ENCODE measurements at places on chromosomes 11 and 22.

DNA sequence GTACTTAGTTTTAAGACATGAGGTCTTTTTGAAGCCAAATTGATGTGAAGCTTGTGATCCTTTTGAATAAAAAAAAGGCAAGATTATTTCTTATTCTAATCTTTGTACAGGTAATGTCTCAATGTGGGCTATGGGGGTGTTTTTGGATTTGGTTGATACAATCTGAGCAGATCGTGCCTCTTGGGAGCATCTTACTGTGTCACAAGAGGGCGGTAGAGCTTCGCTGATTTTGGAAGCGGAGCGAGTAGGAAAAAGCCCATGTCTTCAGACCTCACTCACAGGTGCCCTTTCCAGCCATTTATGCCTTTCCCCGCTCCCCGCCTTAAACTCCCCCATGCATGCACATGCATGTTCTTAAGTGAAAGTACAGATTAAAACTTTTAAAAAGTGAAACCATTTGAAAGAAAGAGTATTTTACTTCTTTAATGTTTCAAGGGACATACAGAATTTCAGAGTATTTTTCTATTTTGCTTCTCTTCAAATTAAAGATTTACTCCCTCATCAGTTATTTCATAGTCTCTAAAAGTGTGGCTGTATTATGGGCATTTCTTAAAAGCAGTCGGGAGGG lies 18.8 kb downstream of the DDX25 start:
- DNase-seq: peak; percentile 46

DNA sequence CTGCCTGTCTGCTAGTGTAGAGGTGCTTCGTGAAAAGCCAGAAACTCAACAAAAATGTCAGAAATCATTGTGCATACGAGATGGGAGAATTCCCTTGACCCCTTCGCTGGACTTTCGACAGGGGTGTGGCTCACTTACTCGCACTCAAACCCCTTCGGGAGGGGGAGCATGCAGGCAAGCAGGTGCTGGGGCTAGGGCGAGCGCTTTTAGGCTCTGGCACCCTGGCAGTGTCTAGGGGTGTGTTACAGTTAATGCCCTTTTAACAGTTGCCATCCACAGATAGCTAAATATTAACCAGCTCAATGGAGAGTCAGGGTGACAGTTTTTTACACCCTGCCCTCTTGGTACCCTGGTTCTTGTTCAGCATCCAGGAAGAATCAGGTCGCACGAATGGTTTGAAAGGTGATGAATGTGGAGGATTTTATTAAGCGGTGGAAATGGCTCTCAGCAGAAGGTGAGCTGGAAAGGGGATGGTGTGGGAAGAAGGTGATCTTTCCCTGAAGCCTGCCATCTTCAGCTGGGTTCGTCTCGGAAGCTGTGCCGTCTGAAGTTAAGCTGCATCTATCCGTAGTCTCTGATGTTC lies 59.6 kb upstream of the SHANK2 start:
- no peak for DNase-seq

GRCh38 chr11:9568854-9569587 lies 4.4 kb upstream of the WEE1 start:
- DNase-seq: peak; percentile 28

GRCh38 chr11:86484795-86485166 lies 110.1 kb downstream of the CCDC81 start:
- DNase-seq: no peak

DNA sequence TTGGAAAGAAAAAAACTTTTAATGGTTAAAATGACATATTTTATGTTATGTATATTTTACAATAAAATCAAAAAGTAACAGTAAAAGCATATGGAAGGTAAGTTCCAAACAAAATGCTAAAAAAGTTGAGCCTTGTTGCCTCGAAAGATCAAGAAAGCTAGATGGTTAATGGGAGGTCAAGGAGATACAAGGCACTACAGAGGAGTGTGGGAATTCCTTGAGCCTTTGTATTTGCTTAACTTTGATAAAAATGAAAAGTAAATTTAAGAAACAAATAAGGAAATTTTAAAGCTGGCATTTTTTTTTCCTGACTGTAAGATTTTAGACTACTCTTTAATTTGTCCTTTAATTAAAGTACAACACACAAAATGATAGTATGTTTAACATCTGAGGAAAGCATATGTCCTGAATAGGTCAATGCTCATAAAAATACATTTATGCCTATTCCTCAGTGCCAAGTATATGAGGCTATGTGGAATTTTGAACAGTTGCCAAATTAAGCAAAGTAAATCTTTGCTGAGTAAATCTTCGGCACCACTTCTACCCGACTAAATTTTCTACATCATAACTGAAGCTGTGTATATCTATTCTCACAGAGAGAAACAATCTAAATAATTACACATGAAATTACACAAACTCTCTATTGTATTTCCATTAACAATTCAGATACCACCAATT lies 108.8 kb downstream of the TTC28 start:
- DNase-seq: no peak

DNA sequence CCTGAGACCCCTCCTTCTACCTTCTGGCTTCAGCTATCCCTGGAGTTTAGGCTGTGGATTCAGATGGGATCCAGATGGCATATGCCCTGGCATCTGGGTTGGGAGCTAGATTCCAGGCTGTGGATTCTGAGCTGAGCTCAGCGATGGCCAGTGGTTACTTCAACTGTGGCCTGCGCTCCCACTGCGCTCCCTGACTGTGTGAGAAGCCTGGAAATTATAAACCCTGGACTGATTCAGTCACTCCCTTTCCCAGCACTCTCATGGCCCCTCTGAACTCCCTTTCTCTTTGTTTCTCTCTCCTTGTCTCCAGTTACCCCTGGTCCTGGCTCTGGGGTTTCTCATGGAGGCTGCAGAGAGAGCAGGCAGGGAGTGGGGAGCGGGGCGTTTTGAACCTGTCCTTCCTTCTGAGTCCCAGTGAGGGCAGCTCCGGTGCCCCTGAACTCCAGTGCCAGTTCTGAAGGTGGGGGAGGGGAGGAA lies 4.8 kb downstream of the ARHGEF17 start:
- no peak for DNase-seq

GRCh38 chr22:23110190-23110921 lies 31.4 kb downstream of the RSPH14 start:
- no peak for DNase-seq

DNA sequence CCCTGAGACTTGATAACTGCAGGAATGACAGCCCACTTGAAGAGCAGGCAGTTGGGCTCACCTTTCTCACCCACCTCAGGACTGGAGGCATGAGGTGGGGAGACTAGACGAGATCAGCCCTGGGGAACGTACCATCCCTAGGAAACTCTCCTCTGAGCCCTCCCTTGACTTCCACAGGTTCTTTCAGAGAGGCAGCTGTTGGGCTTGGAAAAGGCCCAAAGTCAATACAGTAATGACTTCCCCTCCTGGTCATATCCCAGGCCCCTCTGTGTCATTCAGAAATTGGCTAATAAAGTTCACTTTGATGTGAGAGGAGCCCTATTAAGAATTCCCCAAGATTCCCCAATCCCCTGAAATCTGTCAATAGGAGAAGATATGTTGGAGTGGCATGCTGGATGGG lies 5.8 kb upstream of the NECTIN1 start:
- no peak for DNase-seq

GRCh38 chr11:2400069-2400761 lies at the start of gene TSSC4:
Gene TSSC4 (plus strand): TSS chr11:2400750. CDS start chr11:2402634, 1,884 bp downstream.
- peak; percentile 93 for DNase-seq

- DNase-seq: peak; percentile 13
Observed at GRCh38 chr11:57513452-57513795, 2.1 kb downstream of the SLC43A1 start.

DNA sequence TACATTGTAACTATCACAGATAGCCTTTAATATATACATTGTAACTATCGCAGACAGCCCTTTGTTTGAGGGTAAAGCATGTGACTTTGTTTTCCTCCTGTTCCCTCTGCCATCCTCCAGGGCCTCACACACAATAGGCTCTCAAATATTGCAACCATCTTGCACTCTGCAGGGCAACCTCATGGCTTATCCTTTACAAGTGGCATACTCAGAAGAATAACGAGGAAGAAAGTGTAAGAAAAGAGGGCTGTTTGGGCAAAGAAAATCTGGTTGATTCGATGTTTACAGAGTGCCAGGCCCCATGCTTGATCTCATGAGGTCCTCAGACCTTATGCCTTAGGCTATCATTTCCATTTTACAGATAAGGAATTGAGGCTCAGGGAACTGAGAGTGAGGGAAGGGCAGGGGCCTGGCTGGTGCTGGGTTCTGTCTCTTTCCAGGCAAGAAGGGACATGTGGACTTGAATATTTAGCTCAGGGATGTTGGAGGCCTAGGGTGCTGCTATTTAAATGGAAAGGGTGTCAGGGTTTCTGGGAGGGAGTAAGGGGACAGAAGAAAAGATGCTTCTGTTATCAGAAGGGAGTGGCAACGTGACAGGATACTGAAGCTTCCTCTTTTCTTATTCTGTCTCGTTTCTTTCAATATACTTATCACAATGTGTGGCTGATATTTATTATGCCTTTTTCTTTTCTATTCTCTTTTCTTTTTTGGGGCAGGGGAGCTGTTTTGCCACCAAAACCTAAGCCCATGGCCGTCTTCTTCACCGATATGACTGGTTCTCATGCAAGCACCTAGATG lies 1.1 kb upstream of the SAMM50 start:
- DNase-seq: peak; percentile 13

- DNase-seq: no peak
Observed at GRCh38 chr11:44016546-44017442, 31.0 kb upstream of the ACCSL start.

DNA sequence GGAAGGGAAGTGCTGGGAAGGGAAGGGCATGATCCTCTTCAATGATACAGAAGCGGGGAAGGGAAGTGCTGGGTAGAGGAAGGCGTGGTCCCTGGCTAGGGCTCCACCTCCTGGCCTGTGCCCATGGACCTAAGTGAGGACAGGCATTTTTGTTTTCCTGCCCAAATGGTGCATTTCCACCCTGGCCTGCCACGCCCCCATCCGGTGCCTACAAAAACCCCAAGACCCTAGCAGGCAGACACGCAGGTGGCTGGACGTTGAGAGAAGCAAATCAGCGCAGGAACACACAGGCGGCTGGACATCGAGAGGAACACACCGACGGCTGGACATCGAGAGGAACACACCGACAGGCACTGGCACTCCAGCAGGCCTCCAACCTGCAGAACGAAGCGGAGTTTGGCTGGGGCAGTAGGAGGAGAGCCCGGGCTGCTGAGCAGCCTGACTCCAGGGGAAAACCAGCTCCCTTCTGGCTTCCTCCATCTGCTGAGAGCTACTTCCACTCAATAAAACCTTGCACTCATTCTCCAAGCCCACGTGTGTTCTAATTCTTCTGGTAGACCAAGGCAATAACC lies 628.3 kb downstream of the BUD13 start:
- DNase-seq: no peak

GRCh38 chr22:21938071-21938822 lies 14.4 kb downstream of the PPM1F start:
- DNase-seq: peak; percentile 90

DNA sequence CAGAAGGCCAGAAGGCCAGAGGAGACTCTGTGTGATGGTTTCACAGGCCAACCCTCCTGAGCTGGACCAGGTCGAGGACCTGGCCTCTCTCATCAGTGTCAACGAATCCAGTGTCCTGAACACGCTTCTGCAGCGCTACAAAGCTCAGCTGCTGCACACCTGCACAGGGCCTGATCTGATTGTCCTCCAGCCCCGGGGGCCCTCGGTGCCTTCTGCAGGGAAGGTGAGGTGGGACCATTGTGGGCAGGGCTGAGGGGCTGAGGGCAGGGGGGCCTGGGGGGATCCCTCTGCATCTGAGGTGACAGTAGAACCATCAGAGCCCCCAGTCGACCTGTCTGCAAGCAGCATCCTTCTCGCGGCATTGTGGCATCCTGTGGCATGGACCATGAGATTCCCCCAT lies 30.3 kb downstream of the MYO18B start:
- DNase-seq: no peak

- no peak for DNase-seq
Observed at GRCh38 chr11:44823006-44823405, 96.2 kb downstream of the TSPAN18 start.

GRCh38 chr11:104531894-104532293 lies 366.4 kb downstream of the CASP12 start:
- DNase-seq: peak; percentile 83

GRCh38 chr11:9840460-9841004 lies 176.7 kb downstream of the SWAP70 start:
- DNase-seq: no peak

- DNase-seq: no peak
Observed at GRCh38 chr11:120798854-120799253, 225.0 kb upstream of the TBCEL start.

- no peak for DNase-seq
Observed at GRCh38 chr22:29078869-29079207, 6.0 kb downstream of the KREMEN1 start.

- DNase-seq: no peak
Observed at GRCh38 chr11:44742508-44743246, 15.9 kb downstream of the TSPAN18 start.

- no peak for DNase-seq
Observed at GRCh38 chr11:133399294-133399693, 133.0 kb downstream of the OPCML start.

GRCh38 chr11:63769042-63769713 lies 603 bp upstream of the ZFTA start:
- no peak for DNase-seq

DNA sequence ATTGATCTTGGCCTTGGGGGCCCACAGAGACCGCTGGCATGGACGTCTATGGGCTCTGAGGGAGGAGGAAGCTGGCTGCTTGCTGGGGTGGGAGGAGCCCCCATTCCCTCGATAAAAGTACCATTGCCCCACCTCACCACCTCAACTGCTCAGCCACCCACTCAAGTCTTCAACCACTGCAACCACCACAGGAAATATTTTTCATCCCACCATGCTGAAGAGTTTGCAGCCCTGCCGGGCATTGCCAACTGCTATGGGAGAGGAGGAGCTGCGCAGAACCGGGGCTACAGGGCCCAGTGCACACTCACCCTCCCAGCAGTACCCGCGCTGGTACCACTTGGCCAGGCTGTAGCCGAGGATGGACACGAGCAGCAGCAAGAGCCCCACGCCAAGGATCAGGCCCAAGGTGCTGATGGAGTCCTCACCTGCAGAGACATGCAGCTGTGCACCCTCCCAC lies 29.2 kb downstream of the IL10RA start:
- DNase-seq: no peak

DNA sequence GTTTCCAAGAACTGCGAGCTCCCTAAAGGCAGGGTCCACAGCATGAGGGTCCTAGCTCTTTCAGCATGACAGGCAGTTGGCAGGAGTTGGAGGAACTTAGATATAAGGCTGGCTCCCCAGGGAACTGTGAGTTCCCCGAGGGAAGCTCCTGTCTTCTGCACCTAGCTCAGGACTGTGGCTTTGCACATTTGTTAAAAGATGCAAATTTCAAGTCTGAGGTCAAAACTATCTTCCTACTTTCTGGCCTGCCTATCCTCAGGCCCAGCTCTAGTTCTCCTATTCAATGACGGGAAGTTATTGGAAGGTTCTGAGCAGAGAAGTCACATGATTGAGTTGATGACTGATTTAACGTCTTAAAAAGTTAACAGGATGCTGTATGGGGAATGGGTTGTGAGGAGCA lies 11.7 kb upstream of the UCP3 start:
- DNase-seq: peak; percentile 11

DNA sequence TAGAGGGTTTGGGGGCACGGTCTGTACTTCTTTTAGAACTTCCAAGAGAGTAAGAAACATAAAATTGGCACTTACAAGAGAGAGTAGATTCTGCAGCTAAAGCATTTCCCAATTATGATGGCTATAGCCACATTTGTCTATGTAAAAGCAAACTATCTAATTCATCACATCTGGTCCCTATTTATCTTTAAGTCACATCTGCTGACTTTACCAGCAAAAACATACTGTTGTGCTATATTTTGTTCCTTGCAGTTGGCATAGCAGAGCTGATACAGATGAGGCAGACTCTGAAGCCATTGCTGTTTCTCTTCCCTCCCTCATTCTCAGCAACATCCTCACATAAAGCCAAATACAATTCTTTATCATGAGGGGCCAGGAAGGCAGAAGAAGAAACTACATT lies 1533.5 kb upstream of the RAG2 start:
- DNase-seq: no peak

- DNase-seq: peak; percentile 44
Observed at GRCh38 chr11:119320776-119321524, 4.0 kb upstream of the MCAM start.

Measured in GF-D8 (cell line).